ENCODE measurements at places on chromosomes 13 and 19.

- DNase-seq: no peak
Measured at GRCh38 chr19:9308091-9308770, 1.4 kb downstream of the ZNF699 start.

DNA sequence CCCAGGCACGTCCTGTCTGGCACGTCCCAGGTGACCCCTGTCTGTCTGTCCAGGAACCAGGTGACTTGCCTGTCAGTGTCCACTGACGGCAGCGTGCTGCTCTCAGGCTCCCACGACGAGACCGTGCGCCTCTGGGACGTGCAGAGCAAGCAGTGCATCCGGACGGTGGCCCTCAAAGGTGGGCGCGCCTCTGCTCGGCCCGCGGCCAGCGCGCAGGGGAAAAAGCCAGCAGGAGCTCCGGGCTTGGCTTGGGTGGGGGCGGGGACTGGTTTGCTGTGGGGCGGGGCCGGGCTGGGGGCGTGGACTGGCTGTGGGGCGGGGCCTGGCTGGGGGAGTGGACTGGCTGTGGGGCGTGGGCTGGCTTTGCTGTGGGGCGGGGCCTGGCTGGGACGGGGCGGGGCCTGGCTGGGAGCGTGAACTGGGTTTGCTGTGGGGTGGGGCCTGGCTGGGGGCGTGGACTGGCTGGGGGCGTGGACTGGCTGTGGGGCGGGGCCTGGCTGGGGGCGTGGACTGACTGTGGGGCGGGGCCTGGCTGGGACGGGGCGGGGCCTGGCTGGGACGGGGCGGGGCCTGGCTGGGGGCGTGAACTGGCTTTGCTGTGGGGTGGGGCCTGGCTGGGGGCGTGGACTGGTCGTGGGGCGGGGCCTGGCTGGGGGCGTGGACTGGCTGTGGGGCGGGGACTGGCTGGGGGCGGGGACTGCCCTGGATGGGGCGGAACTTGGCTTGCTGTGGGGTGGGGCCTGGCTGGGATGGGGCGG is 7.2 kb downstream of the WDR18 start:
- peak; percentile 27 for DNase-seq

GRCh38 chr19:7618348-7618747 is 11.0 kb downstream of the XAB2 start:
- no peak for DNase-seq

- DNase-seq: no peak
Measured at GRCh38 chr19:55858969-55859368, 22.6 kb downstream of the NLRP4 start.

- no peak for DNase-seq
Measured at GRCh38 chr13:101473458-101473857, 21.0 kb downstream of the ITGBL1 start.

DNA sequence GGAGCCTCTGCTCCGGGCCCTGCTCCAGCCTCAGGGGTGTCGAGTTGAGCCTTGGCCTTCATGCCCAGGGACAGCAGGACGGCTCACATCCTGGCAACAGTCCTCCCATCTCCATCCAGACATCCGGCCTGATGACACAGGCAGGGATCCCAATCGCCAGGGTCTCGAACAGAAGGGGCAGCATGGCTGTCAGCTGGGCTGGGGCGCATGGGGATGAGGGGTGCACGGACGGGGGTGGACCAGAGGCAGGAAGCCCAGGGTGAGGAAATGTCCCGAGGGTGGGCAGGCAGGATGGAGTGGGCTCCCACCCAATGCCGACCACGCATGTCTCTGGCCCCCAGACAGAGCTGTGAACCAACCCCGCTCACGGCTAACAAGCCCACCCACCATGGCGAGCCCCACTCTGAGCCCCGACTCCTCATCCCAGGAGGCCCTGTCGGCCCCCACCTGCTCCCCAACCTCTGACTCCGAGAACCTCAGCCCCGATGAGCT is 16.2 kb downstream of the EVI5L start:
- DNase-seq: no peak

DNA sequence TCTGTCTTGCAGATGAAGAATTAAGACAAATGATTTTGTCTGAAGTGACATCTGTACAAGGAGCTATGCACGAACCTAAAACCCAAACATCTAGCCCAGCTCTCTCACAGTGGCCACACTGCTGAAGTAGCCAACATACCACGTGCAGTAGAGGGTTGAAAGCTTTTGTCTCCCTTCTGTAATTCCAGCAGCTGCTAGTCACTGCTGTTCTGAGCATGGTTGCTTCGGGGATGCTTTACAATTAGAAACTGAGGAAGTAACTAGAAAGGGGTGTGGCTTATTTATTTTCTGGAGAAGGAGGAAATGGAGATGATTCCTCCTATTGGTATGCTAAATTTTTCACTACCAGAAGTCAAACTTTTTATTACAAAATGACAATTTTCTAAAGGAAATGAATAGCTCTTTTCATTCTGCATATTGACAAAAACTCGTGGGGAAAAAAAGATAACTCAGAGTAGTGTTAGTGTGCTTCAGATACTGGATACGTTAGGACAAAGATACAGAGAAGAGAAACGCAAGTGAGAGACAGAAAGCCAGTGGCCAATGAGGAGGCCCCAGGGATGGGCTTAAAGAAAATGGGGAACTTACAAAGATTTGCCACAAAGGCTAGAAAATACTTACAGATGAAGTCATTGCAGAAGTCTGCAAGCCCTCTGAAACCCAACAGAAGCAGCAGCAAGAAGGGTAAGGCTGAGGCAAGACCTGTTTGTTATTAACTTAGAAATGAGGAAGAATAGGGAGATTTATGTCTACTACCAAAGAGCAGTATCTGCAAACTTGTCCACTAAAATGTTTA is 192.7 kb upstream of the MIR17HG start:
- DNase-seq: no peak

DNA sequence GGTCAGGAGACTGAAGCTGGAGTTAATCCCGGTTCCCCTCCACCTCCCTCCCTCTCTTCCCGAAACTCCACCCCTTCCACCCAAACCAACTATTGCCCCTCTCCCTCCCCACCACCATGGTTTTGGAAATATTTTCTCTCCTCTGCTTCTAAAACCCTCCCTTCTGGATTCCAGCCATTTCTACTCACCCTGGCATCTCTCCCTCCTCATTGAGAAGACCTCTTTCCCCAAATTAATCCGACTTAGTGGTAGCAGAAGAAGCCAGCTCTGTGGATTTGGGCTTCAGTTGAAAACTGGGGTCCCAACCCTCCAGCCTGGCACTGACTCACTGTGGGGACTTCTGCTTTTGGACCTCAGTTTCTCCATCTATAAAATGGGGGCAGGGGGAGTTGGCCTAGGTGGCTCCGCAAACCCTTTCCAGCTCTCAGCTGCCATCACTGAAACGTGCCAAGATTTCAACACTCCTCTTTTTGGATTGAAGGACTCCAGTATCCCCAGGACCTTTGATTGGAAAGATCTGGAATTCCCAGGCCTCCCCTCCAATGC is 1.6 kb downstream of the GPR4 start:
- no peak for DNase-seq

DNA sequence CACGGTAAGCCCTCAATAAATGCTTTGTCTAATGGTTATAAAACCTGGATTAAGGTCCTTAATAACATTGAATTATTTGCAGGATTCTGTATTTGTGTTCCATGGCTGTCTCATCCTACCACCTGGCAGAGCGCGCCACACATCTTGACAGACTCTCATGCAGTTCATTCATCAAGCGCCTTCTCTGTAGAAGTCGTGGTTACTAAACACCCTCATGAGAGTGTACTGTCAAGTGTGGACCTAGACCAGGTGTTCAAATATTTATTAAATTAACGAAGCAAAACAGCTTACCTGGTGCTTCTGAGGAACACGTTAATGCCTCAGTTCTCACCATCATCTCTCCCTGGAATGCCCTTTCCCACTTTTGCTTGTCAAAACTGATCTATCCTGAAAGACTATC is 13.1 kb upstream of the FBXL3 start:
- no peak for DNase-seq
